ENCODE measurements at places on chromosomes 7 and 10. TPM values are rescaled to one million over a fixed set of nuclear protein-coding genes. Genes with fewer than 3 reads are reported as not detected.

The C10orf53 gene
- total RNA-seq: not detected

GRCh38 chr10:15801641-15802040 lies 58.7 kb downstream of the MINDY3 start:
- no peak for DNase-seq

The WDFY4 gene
- not detected for total RNA-seq

- DNase-seq: peak; percentile 97
Observed at GRCh38 chr10:119189811-119190282, 11.2 kb upstream of the PRDX3 start.

DNA sequence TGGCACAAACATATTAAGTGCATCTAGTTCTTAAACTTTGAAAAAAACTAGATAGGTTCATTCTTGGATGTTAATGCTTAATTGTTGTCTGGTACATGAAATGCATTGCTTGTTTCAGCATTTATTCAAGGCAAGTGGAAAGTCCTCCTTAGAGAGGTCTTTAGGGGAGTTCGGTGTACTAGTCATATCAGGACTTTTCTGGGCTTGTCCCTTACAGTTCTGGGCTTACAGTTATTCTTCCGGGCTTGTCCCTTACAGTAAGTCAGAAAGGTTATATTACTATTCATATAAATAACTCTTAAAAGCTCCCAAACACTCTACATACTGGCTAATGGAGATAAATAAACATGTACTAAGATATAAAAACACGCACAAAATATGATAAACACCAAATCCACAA lies 61.6 kb upstream of the MRLN start:
- DNase-seq: no peak

- no peak for DNase-seq
Observed at GRCh38 chr7:88927-89231, 103.5 kb upstream of the FAM20C start.

GRCh38 chr7:114085592-114086501 lies 167.0 kb upstream of the PPP1R3A start:
- peak; percentile 56 for DNase-seq

GRCh38 chr10:14749070-14749809 lies 25.5 kb downstream of the FAM107B start:
- no peak for DNase-seq

GRCh38 chr10:8897769-8898168 lies 843.3 kb downstream of the GATA3 start:
- DNase-seq: no peak

DNA sequence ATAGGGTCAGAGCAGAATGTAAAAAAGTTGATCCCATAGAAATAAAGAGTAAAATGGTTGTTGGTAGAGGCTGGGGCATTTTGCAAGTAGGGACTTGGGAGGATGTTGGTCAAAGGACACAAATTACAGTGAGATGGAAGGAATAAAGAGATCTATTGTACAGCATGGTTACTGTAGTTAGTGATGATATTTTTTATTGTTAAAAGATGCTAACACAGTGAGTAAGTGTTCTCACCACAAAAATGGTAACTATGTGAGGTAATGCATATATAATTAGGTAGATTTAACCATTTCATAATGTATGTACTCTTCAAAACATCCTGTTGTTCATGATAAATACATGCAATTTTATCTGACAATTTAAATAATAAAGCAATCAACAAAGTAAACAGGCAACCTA lies 280.7 kb upstream of the MAGI2 start:
- DNase-seq: no peak

The COPG2 gene
- 43.5 TPM for total RNA-seq

DNA sequence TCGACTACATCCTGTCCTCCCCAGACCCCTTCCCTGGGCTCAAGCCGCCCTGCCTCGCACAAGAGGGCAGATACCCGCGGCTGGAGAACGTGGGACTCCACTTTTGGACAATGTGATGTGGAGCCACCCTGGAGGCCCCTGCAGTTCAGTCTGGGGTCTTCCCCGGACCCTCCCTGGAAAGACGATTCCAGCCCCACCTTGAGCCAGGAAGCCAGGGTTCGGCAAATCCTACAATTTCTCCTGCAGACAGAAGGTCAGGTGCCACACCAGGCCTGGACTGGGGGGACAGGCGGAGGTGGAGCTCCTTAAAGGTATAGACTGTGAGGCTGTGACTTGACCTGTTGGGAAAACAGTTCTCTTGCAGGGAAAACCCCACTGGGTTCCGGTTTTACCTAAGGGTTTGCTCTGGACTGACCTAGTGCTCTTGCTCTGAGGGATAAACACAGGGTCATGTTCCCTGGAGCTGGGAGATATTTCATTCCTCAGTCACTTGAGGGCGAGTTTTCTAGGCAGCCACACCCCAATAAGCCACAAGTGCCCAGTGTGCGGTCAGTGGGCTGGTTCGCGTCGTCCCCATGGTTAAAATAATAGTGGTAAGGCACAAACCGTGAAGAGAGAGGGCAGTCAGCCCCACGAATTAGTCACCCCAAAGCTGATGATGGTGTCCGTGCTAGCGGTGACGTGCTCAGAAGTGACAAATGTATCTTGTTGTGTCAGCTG lies 1.6 kb downstream of the FOXL3 start:
- no peak for DNase-seq

DNA sequence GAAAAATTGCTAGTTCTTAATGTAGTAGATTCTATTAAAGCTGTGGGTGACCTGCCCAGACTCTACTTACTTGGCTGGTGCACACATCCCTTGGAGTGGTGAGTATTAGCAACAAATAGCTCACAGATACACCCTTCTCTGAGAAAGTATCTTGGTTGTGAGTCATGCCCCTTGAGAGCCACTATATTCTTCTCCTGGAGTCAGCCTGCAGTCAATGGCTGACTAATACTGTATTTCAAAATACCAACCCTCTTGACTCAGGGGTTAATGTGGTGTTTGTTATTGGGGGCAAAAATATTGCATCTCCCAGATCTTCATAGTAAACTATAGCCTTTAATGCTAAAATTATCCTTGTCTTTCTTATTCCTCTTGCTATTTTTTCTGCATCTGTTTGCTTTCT lies 354.9 kb downstream of the BMPER start:
- peak; percentile 77 for DNase-seq

DNA sequence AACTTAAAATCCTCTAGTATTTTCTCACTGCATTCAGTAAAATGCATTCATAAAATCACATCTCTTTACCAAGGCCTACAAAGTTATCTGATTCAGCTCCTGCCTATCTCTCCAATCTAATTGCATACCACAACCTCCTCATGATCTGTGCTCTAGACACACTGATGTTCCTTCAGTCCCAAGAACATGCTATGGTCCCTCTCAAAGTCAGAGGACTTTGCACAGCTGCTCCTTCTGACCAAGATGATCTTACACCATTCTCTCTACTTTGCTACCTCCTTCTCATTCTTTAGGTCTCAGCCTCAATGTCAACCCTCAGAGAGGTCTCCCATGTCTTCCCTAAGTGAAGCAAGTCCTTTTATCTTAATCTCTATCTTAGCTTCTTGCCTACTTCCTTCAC lies 45.5 kb downstream of the CAV1 start:
- no peak for DNase-seq

DNA sequence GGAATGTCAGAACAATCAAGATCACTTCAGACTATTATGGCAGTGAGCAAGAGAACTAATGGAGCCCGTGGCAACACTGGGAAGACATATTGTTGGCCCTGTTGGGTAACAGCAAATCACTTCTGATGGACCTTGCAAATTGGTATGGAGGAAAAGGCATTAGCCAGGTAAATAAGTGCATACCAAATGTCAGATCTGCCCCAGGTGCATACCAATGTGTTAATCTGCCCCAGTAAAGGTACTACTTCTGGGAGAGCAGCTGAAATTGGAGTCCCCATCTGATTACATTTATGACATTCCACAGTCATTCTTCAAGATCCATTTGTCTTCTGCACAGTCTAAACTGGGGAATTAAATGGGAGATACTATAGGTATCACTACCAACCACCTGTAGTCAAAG lies 3.7 kb upstream of the SGMS1 start:
- DNase-seq: no peak

The CAMK2B gene
- under 0.01 TPM for total RNA-seq

DNA sequence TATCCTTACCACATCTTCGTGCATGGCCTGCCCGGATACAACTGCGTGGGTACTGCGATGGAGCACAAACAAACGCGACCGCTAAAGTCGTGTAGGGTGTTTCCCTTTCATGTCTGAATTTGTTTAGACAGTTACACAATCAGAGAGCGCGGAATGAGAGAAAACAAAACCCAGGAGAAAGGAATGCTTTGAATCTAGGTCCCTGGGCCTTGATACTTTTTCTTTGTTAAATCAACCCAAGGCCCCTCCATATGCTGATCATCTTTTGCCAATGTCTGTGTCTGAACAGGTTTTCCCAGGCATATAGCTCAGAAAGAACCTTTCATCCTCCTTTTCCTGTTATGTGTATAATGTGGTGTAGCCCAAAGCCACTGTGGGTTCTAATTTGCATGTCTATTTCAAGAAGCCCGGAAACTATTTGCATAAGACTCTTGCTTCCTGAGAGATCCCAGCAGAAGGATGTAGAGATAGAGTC lies 145.8 kb downstream of the FRMD4A start:
- DNase-seq: peak; percentile 20

- peak; percentile 28 for DNase-seq
Observed at GRCh38 chr7:130272381-130273080, 5.9 kb downstream of the CPA2 start.

DNA sequence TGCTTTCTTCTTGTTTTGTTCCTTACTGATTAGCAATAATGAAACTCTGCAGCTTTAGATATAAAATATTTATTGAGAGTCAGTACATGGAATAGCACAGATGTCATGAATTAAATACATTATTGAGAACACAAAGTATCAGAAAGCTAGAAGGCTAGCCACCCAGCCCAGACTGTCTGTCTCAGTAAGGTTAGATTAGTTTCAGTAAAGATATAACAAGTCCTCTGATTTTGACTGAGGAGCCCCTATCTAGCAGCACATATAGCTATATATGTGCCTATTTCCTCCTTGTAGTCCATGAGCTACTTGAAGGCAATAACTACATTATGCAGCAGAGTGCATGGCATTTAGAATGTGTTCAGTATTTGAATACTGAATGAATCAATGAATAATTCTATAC lies 81.3 kb downstream of the NRCAM start:
- no peak for DNase-seq

DNA sequence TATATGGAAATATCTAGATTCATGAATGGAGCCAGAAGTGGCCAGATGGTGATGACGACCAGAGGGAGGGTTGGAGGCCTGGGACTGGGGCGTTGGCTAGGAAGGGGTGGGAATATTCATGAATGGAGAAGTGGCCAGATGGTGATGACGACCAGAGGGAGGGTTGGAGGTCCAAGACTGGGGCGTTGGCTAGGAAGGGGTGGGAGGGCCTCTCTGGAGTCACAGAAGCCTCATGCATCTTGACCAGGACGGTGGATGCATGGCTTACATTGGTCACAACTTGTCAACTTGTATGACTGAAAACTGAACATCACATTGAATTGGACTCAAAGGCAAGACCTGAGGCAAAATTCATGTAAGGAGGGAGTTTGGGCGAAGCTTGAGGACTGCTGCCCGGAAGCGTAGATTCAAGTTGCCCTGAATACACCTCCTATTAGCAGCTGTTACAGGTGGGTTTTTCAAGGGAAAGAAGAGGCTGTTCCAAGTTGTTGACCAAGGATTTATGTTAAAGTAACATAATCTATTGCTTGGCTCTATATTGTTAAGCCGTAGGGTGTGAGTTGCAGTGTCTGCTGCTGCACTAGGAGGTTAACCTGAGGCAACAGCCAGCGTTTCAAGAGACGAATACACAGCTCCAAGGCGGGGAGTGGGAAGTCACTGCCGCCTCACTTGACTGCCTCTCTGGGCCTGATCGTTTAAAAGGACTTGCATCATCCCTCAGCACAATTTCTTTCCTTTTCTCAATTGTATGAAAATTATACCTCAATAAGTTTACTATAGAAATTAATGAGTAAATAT lies 55.1 kb upstream of the FAM20C start:
- no peak for DNase-seq

DNA sequence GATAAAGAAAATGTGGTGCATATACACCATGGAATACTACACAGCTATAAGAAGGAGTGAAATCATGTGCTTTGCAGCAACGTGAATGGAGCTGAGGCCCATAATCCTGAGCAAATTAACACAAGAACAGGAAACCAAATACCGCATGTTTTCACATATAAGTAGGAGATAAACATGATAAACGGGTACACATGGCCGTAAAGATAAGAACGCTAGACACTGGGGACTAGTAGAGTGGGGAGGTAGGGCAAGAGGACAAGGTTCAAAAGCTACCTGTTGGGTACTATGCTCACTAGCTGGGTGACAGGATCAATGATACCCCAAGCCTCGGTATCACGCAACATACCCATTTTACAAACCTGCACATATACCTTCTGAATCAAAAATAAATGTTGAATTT lies 113.7 kb downstream of the CSTF2T start:
- DNase-seq: no peak

- DNase-seq: no peak
Observed at GRCh38 chr7:129801882-129802281, 150.9 kb downstream of the UBE2H start.

DNA sequence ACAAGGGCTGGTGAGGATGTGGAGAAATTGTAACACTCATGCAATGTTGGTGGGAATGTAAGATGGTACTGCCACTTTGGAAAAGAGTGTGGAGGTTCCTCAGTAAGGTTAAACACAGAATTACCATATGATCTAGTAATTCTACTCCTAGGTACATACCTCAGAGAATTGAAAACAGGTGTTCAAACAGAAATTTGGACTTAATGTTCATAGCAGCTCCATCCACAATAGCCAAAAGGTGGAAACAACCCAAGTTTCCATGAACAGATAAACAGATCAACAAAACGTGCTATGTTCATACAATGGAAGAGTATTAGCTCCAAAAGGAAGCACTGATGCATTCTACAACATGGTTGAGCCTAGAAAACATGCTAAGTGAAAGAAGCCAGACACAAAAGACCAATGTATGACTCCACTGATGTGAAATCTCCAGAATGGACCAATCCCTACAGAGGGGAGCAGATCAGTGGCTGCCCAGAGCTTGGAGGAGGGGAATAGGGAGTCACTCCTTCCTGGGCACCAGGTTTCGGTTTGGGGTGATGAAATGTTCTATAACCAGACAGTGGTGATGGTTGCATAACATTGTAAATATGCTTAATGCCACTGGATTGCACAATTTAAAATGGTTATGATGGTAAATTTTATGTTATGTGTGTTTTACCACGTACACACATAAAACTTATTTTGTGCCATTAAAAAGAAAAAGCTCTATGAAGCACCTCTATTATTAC lies 5.7 kb upstream of the WDR86 start:
- DNase-seq: peak; percentile 98

GRCh38 chr7:13532028-13532753 lies 457.3 kb downstream of the ETV1 start:
- no peak for DNase-seq

The GATA3 gene
- total RNA-seq: not detected

- no peak for DNase-seq
Observed at GRCh38 chr7:30185496-30185895, 50.7 kb downstream of the MTURN start.

Measured in fibroblast of villous mesenchyme (primary cell).